Stimulated activated CD8-positive, alpha-beta memory T cell treated with anti-CD3 and anti-CD28 coated beads, Interleukin-15, amount 100 ng/mL, for 4 hours (primary cell): ENCODE measurements at places on chromosomes 7 and 10.

DNA sequence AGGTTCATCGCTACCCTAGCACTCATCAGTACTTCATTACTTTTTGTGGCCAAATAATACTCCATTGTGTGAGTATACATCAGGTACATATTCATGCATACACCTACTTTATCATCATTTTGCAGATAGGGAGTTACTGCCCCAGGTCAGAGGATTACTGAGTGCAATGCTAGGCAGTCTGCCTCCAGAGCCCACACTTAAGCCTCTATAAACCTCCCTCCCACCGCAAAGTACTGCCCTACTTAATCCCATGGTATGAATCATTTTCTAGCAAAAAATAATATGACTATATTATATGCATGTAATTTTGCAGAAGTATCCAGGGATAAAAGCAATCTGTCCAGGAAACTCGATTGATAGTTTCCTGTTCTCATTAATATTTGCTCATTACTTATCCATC lies 194.3 kb downstream of the GRID1 start:
- DNase-seq, result no peak

DNA sequence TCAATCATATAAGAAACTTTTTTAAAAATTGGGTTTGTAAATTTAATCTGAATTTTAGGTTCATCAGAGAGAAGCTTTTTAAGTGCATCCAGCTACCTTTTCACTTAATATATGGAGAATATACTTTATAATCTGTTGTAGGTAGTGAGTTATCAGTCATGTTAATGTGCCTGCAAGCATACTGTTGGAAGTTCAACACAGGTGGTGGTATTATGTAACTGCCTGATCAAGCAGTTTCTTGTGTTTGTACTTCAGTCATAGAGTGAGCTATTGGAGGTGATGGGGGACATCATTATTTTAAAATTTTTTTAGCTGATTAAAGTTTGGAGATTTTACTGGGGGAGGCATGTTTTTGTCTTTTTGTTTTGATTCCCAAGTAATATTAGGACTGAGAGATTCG lies 2.5 kb downstream of the TNKS2 start:
- DNase-seq, result no peak

DNA sequence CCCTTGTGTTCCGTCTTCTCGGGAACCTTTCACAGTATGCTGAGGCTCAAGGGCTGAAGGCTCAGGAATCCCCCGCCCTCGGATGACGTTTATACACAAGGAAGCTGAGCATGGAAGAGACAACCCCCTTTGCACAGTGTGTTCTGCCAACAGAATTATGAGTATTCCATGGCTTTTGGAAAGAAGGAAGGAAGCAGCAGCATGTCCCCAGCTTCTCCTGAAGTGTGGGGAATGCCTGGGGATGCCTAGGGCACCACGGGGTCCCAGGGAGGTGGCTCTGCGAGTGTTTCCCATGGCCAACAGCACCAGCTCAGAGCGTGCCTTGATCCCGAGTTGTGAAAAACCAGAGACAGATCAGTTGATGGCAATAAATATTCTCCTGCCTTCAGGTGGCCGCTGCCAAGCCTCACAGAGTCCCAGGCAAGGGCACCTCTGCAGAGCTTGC lies 88.8 kb upstream of the DDC start:
- no peak for DNase-seq

- DNase-seq, result no peak
These were observed 1.7 kb downstream of the ARF5 start for GRCh38 chr7:127589896-127590295.

DNA sequence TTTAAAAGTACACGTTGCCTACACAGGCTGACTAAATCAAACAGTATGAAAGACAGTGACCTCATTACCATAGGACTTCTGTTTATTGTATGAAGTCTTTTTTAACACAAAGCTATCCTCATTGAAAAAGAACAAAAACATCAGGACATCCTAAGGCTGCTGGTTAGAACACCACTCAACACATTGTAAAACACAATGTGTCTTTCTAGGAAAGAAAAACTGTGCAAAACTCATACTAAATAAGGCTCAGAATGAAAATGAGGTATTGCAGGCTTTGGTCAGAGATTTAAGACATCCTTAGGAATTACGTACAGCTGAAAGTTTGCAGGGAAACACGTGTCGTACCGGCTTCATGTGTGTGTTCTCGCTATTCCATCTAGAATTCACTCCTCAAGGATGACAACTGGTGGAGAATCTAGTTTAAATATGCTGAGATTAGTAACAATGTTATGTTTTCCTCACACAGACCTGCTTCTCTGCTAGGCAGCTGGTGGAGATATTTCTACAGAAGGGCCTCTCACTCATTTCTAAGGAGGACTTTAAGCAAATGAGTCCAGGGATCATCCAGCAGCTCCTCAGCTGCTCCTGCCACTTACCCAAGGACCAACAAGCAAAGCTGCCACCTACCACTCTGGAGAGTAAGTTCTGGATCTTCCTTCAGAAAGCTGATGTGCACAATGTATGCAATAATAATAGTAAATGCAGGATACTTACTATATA lies 29.3 kb downstream of the SLC39A12 start:
- no peak for DNase-seq

DNA sequence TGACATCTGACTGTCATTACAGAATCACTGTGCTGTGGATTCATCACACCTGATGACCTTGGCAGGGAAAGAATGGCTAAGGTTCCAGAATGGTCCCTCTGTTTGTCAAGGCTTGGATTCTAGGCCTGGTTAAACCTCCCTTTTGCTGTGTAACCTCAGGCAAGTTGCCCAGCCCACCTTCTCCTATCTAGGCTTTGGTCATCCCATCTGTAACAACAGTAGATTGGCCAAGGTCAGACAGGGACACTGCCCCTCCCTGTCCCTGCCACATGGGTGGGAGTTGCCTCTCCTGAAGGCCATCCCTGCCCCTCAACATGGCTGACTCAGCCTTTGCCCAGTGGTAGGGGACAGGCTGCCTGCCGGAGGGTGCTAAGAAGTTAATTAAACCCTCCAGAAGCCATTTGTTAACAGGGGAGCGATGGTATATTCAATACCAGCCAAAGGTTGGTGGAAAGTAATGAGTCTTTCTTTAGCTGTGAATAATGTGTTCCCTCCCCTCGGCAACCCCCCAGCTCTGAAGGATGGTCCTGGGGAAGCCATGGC lies 149.8 kb upstream of the PCBD1 start:
- no peak for DNase-seq

DNA sequence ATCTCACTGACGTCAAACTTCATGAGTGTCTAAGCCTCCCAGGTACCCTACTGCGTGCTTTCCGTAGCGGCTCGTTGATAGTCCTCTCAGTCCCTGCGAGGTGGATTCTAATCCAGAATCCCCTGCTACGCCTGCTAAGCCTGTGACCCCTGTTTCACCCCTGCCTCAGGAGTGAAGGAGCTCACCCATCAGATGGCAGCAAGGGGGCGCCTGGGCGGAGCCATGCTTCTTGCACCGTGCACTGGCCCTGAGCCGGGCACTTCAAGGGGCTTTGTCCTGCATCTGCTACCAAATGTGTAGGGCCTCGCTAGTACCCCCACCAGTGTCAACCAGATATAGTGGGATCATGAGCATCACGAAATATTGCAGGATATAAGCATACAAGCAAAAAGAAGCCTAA lies 918 bp upstream of the STRA8 start:
- DNase-seq, result no peak

DNA sequence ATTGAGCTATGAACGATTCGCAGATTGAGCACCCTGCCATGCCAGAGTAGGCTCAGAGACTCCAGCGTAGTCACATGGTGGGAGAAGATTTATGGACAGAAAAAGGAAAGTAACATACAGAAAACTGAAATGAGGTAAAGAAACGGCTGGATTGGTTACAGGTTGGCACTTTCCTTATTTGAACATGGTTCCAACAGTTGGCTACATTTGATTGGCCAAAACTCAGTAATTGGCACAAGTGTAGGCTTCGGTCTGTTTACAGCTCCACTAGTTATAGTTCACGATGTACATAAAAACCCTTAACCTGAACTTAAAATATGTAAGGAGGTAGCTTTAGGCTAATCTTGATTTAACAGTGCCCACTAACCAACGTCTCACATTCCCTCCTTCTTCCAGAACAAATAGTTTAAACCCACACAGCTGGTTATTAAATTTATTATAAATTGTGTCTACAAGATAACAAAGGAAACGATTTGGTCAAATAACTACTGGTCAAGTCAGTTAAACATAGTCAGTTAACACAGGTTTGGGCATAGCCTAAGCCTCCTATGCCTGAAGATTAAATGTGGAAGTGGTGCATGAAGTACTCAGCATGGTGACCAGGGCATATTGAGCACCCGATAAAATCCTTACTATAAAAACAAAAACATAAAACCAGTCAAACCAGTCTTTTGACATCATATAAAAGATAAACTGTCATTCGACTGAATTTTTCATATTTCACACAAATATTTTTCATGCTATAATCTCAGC lies 17.9 kb upstream of the MTERF1 start:
- DNase-seq, result no peak

- no peak for DNase-seq
These were observed 44.8 kb upstream of the CUX1 start for GRCh38 chr7:101772508-101773211.

DNA sequence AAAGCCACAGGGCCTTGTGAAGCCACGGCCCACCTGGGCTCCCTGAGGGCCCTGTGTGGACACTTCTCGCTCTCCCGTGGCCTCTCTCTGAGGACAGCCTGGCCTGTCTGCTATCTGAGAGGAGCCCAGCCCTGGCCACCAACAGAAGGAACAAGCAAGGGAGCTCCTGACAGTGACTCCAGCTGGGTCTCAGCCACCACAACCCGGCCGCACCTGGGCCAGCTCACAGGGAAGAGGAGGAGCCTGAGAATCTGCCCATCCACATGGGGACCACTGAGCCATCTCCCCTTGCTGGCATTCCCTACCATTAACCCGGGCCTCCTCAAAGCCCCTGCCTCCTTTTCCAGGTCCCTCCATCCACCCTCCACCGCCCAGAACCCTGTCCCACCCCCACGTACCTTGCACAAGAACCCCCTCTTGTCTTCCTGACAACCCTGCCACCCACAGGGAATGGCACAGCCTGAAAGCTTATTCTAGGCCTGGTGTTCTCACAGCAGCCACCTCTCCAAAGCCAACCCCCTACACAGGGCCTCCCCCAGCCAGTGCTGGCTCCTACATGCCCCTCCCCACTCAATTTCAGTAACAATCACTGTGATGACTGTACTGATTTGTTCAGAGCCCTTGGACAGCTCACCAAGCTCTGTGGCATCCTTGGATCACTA lies 120.2 kb downstream of the GRID1 start:
- no peak for DNase-seq

- DNase-seq, result no peak
These were observed 323.4 kb upstream of the SEMA3D start for GRCh38 chr7:85510287-85510686.

GRCh38 chr10:97724341-97724941 lies 10.9 kb downstream of the MARVELD1 start:
- DNase-seq, result no peak

GRCh38 chr10:84018826-84019225 lies 120.5 kb upstream of the GHITM start:
- DNase-seq, result no peak

DNA sequence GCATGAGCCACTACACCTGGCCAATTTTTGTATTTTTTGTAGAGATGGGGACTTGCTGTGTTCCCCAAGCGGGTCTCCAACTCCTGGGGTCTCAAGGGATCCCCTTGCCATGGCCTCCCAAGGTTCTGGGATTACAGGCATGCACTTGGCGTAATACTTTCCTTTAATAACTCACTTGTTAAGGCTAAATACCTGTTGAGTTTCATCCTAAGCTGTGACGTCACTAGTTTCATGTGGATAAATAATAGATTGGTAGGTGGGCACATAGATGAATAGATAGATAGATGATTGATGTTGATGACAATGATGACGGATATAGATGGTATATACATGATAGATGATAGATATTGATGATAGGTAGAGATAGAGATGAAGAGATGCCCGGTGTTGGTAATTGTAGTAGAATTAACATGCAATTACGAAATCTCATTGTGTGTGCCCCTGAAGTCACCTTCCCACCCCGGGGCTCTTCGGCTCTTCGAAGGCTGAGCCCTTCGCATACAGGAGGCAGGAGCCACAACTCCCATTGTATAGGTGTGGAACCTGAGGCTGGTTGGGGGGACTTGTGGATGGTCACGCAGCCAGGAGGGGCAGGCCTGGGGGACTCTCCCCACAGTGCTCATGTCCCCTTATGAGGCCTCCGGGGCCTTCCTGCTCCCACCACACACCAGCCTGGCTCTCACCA lies 2.6 kb downstream of the GRIFIN start:
- DNase-seq, result no peak

- no peak for DNase-seq
These were observed 40.4 kb downstream of the WIPI2 start for GRCh38 chr7:5230265-5231067.

DNA sequence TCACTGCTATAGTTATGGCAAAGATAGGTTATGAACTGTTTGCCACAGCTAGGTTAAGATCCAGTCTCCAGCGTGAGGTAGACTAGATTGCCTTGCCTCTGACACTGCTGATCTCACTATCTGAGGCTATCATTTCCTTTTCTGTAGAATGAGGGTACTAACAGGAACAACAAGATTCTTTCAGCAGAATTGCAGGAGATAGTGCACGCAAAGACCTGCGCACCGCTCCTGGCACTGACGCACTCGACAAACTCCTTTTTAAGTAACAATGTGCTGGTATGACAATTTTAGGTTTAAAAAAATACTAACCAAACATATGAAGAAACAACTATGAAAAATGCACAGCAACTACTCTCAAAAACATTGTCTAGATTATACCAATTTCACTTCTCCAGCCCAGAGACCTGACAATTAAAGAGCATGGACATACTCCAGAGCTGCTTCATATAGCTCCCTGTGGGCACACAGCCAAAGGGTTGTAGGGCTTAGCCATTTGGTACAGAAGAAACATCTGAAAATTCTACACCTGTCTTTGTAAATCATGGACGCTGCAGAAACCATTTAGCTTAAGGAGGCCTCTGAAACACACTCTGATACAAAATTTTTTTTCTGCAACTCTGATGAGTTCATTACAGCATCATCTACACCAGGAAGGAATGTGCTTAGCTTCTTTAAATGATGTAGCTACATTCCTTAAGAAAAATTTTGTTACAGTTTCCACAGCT lies 7.8 kb downstream of the ADAM12 start:
- DNase-seq, result no peak

DNA sequence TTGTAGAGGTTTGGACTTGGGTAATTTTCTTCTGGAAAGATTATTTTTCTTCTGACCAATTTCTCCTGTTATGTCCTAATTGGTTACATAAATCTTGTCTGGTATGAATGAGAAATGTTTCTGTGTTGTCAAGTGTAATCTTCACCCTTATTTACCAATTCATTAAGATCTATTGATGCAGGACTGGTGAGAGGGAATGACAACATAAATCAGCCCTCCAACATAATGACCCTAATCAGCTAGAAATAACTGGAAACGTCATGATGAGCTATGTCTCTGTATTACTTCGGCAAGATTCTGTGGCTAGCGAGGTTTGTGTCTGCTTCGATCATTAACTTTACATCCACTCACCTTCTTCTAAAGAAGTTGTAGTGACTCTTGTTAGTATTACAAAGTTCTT lies 3.5 kb downstream of the FOXP2 start:
- no peak for DNase-seq

DNA sequence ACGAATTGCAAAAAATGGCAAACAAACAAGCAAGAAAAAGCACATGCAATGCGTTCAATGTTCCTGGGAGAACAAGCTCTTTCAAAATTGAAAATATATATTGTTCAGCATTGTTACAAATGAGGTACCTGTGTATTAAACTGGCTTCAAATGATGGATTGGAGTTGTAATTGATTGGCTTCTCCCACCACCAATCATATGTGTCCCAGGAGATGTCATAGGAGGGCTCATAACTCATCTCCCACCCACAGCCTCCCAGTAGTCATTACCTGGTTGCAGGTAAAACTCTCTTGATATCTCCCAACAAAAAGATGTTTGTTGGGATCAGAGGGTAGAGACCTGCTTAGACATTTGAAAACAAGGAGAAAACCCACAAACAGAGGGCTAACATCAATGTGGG lies 302.9 kb downstream of the BAMBI start:
- no peak for DNase-seq
